Ovary (tissue), 10 donors: ENCODE measurements at places on chromosomes 5 and 9.

DNA sequence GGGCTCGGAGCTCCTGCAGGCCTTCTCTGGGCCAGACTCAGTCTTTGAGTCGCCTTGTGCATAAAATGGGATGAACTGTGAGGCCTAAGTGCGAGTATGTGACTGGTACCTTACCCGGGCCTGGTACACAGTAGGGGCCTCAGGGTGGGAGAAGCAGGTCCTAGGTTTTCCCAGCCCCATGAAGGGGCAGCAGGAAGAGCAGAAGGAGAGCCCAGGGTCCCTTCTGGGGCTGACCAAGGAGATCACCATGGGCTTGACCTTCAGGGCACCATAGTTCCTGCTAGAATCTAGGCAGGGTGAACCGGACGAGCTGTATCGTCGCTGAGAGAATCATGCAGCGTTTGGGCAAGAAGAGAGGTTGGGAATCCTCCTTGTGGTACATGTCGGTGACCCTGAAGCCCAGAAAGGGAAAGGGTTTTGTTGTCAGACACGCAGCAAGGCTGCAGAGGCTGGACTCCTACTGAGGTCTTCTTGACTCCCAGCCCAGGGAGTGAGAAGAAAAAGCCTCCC, 373 bp upstream of the PHYKPL start:
- DNase-seq, result no peak

DNA sequence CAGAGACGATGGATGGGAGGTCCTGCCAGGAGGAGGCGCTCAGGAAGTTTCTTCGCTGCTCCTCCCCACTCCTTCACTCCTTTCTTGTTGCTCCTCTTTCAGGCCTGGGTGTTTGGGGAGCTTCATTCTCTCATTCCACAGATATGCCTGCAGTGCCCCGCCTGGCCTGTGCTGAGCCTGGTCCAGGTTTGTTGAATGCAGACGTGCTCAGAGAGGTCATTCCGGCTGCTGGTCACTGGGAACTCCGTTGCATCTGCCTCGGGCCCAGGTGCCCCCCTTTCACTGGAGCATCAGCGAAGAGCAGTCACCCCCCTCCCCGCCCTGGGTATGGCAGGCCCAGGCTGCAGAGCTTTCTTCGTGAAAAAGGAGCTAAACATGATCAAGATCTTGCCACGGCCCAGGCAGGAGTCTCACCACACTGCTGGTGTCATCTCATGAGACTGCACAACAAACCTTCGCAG, 15.5 kb downstream of the SURF6 start:
- no peak for DNase-seq

DNA sequence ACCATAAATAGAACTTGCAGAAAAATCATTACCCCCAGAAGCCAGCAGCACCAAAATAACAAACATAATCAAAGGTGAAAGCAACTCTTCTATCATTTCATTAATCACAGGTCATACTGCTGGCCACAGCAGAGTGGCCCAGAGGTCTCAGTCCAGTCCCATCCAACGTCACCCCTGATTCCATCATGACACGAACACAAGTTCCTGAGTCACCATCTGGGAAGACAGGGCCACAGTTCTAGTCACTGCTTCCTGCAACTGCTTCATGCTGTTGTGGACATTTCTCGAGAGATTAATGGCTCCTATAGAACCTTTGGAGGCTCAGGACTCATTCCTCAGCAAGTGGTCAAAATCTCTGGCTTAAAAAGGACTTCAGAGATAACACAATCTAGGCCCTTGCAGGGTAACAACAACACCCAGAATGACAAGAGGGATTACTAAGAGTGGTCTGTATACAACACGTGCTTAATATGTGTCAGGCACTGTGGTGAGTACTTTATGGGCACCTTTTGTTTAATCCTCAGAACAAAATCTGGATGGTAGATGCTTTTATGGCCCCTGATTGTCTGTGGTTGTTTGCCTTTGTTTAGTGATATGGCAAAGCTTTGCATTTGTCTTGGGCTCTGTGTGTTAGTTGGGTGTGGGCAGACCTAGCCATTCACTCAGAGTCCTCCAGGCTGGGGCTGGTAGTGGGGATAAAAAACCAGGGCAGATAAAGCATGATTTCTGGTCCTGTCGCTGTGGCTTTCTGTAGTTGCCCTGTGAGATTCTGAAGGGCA, 184.3 kb downstream of the DAB2IP start:
- DNase-seq, result no peak

GRCh38 chr5:129572060-129572459, 112.0 kb downstream of the ADAMTS19 start:
- DNase-seq, result no peak

GRCh38 chr5:158163451-158164295, 304.7 kb upstream of the CLINT1 start:
- no peak for DNase-seq

- no peak for DNase-seq
Measured at GRCh38 chr9:103941104-103941503, 153.0 kb upstream of the SMC2 start.

- DNase-seq, result peak; percentile 28
Measured at GRCh38 chr9:21994556-21995005, at the start of gene CDKN2B-AS1. Gene CDKN2B-AS1, plus strand, starts transcription at chr9:21994791.

DNA sequence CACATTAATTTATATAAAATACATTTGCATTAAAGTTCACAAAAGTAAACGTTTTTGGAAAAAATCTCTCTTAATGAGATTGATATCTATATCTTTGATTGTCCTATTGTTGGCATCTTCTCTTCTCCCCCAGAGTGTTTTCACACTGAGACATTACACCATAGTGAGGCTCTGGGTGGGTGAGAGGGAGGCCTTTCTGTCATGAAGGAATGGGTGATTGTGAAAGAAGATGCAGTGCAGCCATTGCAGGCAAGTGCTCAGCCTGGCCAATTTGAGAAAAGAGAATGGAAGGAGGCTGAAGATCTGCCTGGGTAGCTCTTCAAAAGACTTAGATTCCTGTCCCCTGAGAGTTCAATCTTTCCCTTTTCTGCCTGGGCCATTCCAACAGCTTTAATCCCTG, 140.8 kb downstream of the SLC12A2 start:
- no peak for DNase-seq

GRCh38 chr5:172187118-172188032, 649 bp downstream of the STK10 start:
- DNase-seq, result peak; percentile 58

DNA sequence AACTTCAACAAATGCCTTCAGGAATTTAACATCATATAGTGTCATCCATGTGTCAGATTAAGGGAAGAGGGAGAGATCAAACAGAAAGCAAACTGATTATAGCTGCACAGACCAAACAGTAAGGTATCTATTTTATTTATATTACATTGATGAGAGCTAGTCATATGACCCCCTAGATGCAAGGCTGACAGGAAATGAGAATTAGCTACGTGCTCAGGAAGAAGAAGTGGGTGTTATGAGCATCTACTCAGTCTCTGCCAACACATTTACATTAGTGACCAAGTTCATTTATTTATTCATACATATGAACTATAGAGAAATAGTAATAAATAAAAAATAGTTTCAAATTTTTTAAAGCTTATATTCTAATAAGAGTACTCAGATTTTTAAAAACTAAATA, 787.3 kb downstream of the KCTD16 start:
- no peak for DNase-seq

- DNase-seq, result no peak
Measured at GRCh38 chr5:78823196-78823595, 161.9 kb downstream of the ARSB start.

GRCh38 chr9:27427272-27427643, 96.8 kb upstream of the IFNK start:
- no peak for DNase-seq

DNA sequence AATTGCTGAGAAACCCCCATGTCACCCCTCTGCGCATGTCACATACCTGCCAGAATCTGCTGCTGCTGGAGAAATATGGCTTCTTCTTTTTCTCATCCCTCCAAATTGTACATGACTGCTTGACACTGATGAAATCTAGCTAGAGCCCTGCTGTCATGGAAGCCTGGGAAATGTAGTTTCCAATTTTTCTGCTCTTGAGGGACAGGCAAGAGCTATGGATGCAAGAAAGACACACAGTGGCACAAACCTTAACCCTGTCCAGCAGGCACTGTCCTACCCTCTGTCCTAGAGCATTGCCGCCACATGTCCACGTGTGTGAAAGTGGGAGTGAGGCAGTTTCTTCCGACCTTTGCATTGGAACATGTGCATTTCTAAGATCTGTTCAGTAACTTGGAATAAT, 255.5 kb upstream of the SEMA6A start:
- no peak for DNase-seq

DNA sequence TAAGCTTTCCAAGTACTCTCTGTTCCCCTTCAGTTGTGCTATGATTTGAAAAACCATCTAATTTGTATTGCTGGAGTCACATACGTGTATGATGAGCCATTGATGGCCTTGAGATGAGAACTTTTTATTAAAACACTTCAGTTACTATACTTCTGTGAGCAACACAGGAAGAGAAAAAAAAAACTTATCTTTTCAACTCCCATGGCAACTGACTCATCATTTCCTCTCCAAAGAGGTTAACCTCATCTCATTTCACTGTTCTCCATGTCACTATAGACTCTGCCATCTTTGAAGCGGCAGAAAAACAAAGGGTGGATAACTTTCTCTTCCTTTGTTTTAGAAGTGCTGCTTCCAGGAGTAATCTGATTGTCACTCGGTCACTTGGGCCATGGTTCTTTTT, 104.3 kb upstream of the PCSK1 start:
- no peak for DNase-seq

GRCh38 chr9:14004110-14004509, 309.8 kb downstream of the NFIB start:
- no peak for DNase-seq

DNA sequence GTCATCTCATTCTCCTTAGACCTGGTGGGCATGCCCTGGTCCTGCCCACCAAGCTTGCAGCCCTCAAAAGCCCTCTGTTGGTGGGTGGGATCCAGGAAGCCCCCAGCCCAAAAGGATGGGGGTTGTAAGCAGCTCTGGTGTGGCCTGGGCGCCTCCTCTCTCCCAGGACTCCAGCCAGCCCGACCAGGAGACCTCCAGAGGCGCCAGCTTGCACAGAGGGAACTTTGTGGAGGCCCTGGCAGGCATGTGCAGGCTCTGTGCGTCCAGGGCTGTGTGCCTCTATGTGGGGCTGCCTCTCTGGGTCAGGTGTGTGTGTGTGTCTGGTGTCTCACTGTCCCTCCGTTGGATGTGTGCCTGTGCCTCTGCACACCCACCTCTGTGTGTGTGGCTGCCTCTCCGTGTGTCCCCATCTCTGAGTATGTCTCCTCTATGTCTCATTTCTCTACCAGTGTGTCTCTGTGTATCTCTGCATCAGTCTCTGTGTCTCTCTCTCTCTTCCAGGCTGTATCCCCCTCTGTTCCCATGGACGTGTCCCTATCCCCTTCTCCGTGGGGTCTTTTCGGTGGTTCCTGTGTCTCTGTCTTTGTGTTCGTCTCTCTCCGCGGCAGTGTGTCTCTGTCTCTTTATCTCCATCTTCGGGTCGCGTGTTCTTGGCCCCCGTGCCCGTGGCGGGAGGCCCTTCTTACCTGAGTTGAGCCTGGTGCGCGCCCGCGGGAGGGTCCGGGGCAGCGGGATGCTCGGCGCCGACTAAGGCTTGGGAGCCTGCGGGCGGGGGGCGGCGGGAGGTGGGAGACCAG, 501 bp downstream of the ENHO start:
- peak; percentile 34 for DNase-seq

GRCh38 chr9:3856592-3856991, 330.8 kb upstream of the RFX3 start:
- DNase-seq, result no peak

DNA sequence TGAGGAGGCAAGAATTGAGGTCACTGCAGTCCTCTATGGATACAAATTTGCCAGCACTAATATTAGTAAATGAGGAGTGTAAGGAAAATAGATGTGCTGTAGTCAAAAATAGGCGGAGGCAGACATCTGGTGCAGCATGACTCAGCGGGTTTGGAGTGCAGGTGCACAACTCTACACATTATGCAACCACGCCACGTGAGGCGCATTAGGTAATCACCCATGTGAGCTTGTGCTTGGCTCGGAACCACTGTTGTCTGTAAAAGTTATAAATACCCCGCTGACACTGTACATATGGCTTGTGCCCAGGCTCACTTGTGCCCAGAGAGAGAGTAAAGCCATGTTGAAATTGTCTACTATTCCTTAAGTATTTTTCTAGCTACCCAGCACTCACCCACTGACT, 623.5 kb upstream of the NUDT12 start:
- DNase-seq, result no peak

GRCh38 chr5:96008487-96008886, 46.8 kb upstream of the ELL2 start:
- no peak for DNase-seq

- DNase-seq, result no peak
Measured at GRCh38 chr5:147573211-147573610, 63.3 kb upstream of the DPYSL3 start.

GRCh38 chr5:111116550-111116949, 24.4 kb downstream of the WDR36 start:
- no peak for DNase-seq

DNA sequence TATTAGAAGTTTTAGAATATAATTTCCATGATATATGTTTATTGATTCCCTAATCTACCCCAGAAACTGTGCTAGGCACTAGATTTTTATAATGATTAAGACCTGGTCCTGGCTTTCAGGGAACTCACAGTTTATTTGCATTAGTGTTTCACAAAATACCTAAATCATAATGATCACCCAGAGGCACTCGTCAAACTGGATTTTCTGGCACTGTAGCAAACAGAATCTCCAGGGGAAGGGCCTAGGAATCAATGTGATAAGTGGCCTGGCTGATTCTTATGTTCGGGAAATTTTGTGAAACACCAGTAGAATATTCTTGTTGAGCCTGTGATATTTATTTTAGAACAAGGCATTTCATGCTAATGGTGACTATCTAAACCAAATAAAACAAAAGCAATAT, 37.4 kb upstream of the SRP19 start:
- DNase-seq, result no peak

- no peak for DNase-seq
Measured at GRCh38 chr5:142994218-142994617, 224.0 kb downstream of the ARHGAP26 start.

DNA sequence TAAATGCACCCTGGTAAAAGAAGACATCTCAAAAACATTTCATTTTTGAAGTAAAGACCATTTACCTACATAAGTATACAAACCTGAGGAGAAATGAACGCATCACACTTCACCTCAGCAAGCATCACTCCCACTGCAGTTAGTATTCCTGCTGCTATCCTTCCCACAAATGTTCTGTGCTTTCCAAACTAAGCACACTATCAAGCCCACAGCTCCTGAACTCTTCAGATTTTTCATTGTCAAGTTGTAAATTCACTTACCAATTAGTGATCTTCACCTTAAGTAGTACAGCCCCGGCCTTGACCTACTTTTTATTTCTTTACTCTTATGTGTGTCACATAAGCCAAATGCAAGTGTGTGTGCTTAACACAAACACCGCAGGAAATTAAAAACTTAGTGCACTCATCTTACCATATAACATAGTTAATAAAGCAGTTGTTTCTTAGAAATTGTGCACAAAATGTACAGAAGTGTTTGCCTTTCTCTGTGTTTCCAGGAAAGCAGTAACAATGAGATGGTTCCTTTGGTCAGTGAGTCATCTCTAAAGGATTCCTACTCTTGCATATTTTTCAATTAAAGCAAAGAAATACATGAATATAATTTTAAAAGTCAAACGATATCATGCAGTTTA, 169.4 kb downstream of the APBA1 start:
- DNase-seq, result no peak
